COR-L47 (cell line): ENCODE measurements at places on chromosomes 3 and 15.

DNA sequence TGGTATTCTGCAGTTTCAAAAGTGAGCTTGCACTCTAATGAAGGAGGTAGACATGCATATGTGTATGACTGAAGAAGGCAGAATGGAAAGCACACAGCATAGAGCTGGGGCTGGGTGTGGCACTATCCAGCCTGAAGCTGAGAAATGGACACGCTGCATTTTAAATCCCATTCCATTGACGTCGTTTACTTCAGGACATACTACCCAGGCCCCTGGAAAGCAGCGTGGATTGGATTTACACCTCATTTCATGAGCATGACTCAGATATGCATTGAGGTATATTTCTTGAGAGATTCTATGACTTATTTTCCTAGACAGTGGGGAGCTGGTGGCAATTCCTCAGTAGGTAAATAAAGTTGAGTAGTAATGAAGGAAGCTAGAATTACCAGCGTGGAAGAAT lies 101.4 kb downstream of the ABI3BP start:
- DNase-seq, result no peak

DNA sequence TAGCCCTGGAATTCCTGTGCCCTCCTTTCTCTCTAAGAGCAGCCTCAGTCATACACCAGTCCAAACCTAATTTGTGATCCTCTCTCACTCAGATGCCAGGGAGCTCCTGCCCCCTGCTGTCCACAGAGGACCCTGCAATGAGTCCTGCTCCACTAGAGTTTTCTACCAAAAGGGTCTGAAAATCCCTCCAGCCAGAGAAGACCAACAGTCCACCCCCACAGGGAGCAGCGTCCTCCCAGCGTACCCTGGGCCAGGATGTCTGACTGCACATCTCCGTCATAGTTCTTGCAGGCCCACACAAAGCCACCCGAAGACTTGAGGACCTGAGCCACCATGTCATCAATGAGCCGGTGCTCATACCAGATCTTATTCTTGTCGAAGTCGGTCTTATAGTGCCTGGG lies 15.4 kb downstream of the IDH2 start:
- DNase-seq, result peak; percentile 31

DNA sequence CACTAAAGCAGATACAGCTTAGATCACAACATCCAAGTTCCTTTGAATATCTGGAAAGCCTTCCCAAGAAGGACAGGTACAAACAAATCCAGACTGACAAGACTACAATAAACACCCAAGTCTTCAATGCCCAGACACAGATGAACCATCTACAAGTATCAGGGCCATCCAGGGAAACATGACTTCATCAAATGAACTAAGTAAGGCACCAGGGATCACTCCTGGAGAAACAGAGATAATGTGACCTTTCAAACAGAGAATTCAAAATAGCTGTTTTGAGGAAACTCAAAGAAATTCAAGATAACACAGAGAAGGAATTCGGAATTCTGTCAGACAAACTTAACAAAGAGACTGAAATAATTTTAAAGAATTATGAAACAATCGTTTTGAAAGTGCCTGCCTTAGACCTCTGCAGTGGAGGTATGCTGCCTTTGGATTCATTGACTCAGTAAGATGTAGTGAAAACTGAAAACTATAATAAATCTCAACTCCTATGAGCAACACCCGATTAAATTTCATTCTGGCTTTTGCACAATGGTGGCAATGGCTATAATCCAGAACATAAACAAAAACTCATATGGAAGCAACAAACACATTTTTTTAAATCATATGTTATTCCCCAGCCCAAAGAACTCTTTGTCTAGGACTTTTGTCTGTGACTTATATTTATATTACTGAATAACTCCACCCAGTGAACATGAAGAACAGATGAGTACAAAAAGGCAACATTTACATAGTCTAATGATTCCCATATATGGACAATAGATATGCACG lies 12.6 kb upstream of the COL8A1 start:
- DNase-seq, result no peak

- DNase-seq, result no peak
Observed at GRCh38 chr15:47796830-47797229, 79.5 kb downstream of the SEMA6D start.

DNA sequence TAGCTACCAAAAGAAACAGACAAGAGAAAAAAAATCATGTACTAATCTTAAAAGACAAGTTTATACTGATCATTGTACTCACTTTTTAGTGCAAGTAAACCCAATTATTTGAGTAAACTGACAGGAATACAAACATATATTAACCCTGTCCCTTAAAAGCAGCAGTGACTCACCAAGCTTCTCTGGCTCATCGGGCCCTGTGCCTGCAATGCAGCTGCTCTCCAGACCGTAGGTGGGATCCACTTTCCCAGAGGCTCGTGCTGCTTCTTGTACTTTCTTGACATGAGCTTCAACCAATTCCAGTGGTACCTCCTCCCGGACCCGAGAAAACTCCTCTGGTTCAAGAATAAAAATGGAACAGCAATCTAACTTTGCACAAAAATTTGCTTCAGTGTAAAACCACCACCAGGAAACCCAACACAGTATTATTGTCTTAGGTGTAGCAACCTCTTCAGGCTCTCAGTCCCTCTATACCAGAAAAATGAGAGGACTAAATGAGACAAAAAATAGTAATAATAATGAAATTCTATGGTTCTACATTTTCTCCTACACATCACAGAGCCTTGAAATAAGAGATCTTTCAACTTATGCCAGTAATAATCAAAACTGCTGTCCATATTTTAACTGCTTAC lies 82.6 kb upstream of the CSPG5 start:
- DNase-seq, result no peak

DNA sequence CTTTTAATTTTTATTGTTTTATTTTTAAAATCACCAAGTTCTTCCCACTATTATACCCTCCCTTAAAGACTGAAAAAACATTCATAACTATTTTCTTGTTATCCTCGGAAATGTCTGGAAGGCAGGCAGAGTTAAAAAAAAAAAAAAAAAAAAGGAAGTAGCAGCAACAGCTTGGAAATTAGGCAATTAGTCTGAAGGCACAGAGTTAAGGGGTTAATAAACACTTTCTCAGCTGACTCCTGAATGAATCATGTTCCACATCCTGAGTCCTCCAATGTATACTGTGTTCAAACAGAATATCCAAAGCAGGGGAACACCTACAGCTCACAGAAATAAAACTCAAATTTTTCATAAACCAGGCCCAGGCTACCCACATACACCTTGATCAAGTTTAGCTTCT lies 5.8 kb downstream of the HEXA start:
- no peak for DNase-seq

DNA sequence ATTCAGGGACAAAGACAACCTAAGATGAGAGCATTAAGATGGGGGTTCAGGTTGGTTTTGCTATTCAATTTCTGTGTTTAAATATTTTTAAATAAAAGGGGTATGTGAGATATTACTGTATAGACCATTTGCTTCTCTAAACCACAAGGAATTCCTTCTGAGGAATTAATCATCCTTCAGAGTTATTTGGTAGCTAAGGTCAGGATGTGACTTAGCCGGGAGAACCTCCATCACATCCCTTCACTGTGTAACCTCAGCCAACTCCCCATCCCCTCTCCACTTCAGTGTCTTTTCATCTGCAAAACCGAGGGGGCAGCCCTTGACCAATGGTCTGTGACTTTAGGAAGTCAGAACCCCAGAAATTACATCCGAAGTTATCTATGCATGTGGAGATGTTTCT lies 48.7 kb upstream of the SKOR1 start:
- no peak for DNase-seq

DNA sequence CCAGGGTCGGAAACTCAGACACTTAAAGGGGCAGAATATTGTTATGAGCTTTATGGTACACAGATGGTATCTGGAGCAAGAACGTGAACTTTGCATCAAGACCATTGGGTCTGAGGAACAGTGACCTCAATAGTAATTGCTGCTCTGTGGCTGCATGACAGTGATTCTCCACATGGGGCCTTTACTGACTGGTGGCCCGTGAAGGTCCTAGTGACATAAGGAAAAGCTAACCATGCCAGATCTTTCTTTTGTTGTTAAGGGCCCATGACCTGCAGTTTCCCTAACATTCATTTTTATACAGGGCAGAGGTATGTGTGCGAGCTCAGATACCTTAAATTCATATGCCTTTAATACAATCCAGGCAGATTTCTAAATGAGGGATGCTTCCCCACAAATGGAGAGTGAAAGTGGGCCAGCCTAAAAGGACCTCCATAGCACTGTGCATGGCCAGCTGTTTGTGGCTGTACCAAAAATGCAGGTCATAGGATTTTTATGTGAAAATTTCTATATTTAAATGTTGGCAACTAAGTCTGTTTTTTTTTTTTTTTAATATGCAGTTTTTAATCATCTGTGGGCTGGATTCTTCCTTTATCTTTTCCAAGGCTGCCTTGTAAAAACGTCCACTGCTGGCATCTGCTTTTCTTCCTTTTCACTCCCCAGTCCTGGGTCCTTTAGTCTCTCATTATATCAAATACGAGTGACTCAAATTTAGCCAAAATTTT lies 188.0 kb upstream of the IL12A start:
- no peak for DNase-seq

- no peak for DNase-seq
Observed at GRCh38 chr3:122430371-122430770, 14.5 kb upstream of the WDR5B start.

DNA sequence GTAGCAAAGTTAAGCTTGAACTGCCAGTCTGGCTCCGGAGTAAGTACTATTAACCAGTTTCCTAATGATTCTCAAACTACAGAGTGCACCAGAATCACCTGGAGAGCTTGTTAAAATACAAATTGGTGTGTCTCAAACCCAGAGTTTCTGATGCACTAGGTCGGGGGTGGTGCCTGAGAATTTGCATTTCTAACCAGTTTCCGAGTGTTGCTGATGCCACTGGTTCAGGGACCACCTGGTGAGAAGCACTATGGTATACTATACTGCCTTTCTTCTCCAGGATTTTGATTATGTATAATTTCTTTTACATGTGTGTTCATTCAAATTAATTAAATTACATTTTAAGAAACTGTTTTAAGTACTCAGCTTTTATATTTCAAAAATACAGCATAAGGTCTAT lies 48.8 kb upstream of the PLSCR5 start:
- DNase-seq, result no peak

DNA sequence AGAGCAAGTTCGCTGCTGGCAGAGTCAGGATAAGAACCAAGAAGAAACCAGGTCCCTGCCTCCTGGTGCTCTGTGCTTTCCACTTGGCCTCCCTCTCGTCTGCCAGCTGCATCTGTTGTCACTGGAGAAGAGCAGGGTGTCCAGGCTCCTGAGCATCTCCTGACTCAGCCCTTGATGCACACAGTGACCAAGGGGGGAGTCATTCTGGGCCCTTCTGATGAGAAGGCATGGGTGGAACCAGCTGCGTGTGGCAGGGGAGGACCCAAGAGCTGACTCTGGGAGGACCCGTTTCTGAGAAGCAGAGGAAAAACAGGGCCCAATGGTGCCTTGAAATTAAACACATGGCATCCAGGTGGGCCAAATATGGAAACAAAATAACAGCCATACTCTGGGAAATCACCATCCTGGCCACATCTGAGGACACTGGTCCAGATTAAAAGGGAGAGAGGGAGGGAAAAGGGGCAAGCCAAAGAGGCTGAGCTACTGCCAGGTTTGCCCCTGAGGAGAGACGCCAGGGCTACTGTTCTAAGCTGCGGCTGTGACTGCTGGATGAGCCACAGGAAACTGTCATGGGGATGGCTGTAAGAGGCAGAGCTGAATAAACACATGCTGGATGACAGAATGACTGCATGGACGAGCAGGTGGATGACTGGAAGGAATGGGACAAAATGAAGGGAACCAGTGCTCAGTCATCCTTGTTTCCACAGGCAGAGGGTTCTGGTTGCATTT lies 58.1 kb upstream of the CA12 start:
- no peak for DNase-seq

DNA sequence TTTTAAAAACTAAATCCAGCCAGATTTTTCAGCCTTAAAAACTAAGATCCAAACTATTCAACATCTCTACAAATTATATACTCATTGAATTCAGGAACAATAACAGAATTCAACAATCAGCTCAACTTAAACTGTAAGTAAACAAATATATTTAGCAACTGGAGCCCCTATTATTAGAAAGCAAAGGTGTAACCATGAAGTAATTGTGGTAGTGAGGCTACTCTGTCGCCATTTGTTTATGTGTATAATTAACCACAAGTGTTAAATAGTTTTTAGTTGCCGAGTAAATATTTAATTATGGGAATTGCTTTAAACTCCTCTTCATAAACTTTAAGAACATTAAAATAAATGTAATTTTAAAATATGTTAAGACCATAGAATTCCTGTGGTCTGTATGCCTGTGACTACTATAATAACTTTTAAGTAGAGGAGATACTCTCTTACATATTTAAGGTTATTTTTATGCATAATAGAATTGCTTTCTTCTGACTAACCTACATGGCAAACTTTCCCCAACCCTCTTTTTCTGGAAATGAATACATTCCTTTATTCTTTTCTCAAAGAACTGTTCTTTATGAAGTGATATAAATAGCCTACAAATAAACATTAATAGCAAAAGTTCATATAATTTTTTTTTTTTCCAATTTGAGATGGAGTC lies 51.2 kb downstream of the MFN1 start:
- DNase-seq, result no peak

DNA sequence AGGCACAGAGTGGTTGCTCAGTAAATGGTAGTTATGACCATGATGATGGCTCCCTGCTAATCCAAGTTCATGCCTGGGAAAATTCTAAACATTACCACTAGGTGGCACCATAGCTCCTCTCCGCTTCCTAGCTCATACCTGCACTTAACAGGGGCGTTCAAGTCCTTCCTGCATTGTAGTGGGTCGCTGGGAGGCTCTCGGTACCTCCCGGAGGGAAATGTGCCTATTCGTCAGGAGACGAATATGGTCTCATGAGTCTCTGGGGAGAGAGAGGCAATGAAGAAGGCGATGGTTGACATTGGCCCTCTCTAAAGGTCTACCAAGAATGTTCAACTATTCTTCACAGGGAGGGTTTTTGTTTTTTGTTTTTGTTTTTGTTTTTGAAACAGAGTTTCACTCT lies 10.9 kb downstream of the MESP1 start:
- peak; percentile 58 for DNase-seq

GRCh38 chr3:101259485-101260341 lies 60.7 kb downstream of the IMPG2 start:
- no peak for DNase-seq

DNA sequence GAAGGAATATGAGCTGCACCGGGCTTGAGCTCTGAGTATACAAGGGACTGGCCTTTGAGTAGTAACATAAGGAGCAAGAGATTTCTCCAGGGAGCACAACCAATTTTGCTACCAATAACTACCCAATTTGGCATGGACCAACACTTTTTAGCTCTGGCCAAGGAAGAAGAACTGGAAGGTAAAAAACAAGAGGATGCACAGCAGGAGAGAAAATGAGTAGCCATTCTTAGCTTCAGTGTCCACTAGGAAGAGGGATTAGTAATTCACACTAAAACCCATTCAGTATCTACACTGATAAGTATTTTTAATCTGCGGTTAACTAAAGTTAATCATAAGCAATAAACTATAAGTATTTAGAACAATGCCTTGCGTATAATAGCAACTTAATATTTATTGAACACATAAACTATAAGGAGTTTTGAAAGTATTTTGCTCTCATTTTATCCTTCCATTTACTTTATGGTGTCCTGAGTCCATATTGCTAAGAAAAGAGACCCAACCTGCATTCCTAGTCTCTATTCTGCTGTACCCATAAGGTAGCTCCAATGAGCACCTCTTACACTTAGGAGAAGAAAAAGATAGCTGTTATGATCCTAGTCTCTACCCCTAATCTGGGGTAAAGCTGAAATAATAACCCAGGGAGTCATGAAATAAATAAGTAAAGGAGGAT lies 268.9 kb downstream of the IGSF11 start:
- no peak for DNase-seq

- no peak for DNase-seq
Observed at GRCh38 chr3:37542772-37543449, 318.8 kb upstream of the CTDSPL start.
